ENCODE measurements at places on chromosomes 1 and 21.

GRCh38 chr1:14759843-14760242 lies 161.4 kb downstream of the KAZN start:
- no peak for DNase-seq

- DNase-seq, result no peak
These were observed 3.5 kb upstream of the BCAN start for GRCh38 chr1:156638189-156638985.

- no peak for DNase-seq
These were observed 106.6 kb downstream of the NR5A2 start for GRCh38 chr1:200134116-200134515.

GRCh38 chr1:154276797-154277196 lies 4.4 kb downstream of the HAX1 start:
- DNase-seq, result no peak

DNA sequence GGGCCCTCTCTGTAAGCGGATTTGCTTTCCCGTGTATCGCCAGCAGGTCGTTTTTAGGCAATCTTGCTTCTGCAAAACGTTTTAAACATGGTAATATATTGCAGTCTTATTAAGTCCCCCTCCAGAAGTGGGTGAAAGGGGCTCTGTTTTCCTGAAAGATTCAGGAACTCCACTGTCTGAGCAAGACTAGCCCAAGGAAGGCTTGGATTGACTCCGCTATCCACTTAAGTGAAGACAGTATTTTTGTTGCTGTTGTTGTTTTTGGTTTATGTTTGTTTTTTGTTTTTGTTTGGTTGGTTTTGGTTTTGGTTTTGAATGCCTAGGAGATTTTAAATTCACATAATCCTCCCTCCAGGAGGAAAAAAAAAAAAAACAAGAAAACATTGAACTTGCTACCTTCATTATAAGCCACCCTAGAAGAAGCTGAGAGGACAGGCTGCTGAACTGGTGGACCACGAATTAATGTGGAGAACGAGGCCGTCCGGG lies 29.1 kb upstream of the NFIA start:
- DNase-seq, result no peak
